COR-L47 (cell line): ENCODE measurements at places on chromosomes 11 and 22.

DNA sequence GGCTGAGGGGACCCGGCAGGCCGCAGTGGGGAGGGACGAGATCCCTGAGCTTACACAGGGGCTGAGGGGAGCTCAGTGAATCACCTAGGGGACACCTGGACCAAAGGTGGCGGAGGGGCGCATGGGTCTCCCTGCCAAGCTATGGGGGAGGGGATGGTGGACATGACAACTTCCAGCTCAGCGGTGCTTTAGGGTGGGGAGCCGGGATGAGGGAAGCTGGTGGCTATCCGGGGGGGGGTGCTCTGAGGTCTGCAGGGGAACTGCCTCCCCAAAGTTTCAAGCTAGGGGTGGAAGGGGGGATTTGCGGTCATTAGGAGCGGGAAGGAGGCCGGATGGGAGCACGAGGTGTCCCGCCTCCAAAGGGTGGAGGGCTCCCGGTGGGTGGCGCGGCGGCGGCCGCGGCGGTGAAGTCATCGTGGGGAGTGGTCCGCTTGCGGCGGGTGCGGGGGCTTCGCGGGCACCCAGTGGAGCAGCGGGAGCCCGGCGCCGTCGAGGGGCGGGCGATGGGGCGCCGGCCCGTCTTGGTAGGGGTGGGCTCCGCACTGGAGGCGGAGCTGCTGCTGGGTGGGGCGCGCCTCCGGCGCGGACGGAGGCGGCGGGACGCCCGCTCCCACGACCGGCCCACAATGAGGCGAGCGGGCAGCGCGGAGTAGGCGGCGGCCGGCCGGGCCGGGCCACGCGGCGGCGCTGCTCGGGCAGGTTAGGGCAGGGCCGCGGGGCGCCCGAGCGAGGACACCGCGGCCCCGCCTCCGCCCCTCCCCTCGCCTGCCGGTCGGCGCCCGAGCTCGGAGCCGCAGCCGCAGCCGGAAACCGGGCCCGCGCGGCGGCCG, at the start of gene MICALL1:
TSS of gene MICALL1 (plus strand) at position 764 of the 830 bp plus-strand sequence. CDS start 126 bp downstream, outside the sequence.
- peak; percentile 37 for DNase-seq

DNA sequence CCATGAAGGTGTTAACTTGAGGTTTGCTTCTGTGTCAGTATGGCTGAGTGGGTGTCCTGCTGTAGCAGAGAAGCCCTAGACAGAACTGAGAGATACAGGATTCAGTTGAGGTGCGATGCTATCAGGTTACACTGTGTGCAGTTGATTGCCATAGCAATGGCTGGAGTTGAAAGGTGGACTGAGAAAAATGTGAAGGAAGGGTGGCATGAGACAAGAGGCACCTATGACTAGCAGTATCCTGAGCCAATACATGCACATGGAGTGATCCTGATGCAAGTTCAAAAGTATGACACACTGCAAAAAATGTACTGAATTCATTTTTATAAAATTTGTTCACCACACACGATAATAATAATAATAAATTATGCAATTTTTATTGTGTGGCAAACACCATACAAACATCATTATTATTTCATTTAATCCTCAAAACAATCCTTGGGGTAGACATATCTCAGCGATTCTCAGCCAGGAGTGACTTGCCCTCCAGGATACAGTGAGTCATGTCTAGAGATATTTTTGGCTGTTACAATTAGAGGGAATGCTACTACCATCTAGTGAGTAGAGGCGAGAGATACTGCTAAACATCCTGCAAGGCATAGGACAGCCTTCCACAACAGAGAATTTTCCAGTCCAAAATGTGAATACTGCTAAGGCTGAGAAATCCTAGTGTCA, 3.9 kb upstream of the PIWIL4 start:
- no peak for DNase-seq

- DNase-seq = no peak
Measured at GRCh38 chr11:2902784-2903671, 17.5 kb upstream of the CDKN1C start.

GRCh38 chr11:10366568-10367331, 61.9 kb downstream of the ADM start:
- DNase-seq = peak; percentile 74

GRCh38 chr11:105538588-105538987, 71.3 kb upstream of the GRIA4 start:
- DNase-seq = no peak

- no peak for DNase-seq
Measured at GRCh38 chr22:28442711-28443525, 236.7 kb downstream of the TTC28 start.

- no peak for DNase-seq
Measured at GRCh38 chr11:118661425-118662301, 17.8 kb downstream of the TREH start.

GRCh38 chr11:72848846-72849466, 34.7 kb downstream of the ATG16L2 start:
- peak; percentile 18 for DNase-seq

DNA sequence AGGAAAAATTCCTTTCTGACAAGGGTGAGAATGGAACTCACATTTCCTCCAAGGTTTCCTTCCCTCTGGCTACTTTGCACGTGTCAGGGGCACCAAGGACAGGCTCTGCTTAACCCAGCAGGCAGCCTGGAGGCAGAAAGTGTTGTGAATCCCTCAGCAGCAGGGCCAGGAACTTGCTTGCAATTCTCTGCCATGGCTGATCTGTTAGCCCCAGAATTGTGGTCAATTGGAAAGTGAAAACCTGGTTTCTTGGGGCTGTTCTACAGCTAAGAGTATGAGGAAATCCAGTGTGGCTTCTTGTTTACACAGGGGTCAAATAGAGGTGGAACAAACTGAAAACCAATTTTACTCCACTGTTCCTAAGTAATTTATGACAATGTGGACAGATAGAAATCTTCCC, 38.3 kb upstream of the CEP295 start:
- DNase-seq = no peak

DNA sequence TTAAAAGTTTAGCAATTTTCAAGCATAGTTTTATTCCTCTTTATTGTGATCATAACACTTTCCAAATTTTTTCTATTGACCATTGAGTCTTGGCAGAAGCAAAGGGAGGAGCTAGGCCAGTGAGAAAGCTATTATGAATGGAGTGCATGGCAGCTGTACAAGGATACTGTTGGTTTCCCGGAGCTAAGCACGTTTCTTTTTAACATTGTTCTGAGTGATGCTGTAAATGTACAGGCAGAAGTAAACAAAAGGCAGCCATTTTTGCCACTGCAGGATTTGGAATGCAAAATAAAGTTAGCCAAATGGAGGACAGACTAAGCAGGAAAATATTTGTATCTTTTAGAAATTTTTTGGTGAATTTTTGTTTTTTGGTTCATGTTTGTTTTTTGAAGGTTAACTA, 16.2 kb downstream of the CBL start:
- DNase-seq = peak; percentile 15

- no peak for DNase-seq
Measured at GRCh38 chr11:30245621-30246020, 14.8 kb downstream of the FSHB start.

- DNase-seq = no peak
Measured at GRCh38 chr22:42493393-42493792, 26.2 kb downstream of the RRP7A start.

GRCh38 chr22:44225091-44225689, 44.5 kb downstream of the PARVG start:
- no peak for DNase-seq

GRCh38 chr11:114182471-114183043, 113.6 kb upstream of the NNMT start:
- no peak for DNase-seq

DNA sequence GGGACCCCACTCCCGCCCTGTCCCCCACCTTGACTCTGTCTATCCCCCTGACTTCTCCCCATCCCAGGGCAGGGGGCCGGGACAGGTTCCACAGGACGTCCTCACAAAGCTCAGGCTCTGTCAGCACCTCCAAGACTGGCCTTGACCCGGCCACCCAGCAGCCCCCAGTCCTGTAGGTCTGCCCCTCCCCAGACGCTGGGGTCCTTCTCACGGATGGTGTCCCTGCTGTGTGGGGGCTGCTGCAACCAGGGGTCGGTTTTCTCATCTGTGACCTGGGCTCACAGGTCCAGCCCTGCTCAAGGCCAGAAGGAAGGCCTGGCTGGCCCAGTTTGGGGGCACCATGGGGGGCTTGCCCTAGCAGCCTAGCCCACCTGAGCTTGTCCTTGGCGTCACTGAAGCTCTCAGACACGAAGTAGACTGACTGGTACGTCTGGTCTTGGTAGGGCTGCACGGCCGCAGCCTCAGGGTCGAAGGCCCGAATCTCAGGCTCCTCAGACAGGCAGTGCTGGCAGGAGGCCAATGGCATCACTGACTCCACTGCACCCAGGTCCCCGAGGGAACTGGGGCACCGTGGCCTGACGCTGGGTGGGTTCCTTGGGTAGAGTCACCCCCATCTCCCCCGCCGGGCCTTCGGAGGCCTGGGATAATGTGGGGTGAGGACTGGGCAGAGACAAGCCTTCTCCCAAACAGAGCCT, 4.0 kb upstream of the INS start:
- no peak for DNase-seq

DNA sequence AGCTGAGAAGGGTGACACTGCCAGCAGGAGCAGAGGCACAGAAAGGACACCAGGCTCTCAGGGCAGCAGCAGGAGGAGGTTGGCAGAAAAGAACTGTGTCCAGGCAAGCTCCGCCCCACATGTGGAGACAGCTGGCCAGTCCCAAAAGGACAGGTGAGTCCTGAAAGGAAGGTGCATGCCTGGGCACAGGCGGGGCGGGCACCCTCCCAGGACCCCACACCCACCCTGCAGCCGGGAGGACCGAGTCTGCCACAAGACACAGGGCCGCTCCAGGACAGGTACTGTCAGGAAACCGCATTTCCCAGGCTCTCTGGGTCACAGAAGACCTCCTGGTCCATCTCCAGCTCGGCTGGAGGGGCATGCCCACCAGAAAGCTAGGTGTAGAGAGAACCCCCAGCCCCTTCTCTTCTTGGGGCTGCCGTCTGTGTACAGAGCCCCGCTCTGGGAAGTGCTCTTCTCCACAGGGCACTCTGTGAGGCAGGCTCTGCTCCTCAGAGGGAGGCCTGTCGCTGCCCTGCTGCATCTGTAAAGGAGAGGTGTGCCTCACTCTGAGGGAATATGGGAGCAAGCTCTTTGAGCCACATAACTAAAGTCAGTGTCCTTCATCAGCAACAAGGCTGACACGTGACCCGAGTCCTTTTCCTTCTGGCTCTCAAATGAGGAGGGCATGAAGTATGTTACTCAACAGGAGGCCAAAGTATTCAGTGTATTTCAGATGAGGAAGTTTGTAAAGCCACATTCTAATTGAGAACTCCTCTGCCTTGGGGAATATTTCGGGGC, 50.5 kb downstream of the CLTCL1 start:
- no peak for DNase-seq

DNA sequence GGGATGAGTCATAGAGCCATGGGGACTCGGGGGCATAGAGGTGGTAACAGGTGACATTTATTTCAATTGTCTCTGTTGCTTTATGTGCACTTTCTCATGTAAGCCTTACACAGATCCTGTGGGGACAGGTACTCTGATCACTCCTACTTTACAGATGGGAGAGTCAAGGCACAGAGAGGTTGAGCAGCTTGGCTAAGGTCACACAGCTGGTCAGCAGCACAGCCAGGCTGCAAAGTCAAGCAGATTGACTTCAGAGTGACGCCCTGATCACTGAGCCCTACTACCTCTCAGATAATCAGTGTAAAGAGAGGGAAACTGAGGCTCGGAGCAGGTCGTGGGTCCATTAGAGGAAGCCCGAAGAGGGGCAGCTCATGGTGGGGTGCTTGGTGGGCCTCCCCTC, 3.5 kb downstream of the TMPRSS6 start:
- no peak for DNase-seq

DNA sequence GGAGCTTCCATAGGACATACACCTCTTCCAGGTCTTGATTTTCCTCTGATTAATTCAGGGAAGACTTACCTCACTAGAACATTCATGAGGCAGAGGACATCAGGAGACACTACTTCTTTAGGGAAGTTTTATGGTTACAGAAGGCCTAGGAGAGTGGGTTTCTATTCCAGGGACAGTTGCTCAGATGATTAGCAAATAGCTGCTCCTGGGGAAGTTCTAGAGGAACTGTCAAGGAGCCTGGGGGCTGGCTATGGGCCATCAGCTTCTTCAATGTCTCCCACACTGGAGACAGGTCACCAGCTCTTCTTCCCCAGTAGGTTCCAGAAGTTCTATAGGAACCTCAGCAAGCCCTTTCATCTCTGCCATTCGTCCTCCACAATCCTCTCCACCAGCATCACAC, 11.5 kb upstream of the OR10A5 start:
- no peak for DNase-seq

- DNase-seq = no peak
Measured at GRCh38 chr11:3104961-3105790, 48.0 kb upstream of the CARS1 start.

DNA sequence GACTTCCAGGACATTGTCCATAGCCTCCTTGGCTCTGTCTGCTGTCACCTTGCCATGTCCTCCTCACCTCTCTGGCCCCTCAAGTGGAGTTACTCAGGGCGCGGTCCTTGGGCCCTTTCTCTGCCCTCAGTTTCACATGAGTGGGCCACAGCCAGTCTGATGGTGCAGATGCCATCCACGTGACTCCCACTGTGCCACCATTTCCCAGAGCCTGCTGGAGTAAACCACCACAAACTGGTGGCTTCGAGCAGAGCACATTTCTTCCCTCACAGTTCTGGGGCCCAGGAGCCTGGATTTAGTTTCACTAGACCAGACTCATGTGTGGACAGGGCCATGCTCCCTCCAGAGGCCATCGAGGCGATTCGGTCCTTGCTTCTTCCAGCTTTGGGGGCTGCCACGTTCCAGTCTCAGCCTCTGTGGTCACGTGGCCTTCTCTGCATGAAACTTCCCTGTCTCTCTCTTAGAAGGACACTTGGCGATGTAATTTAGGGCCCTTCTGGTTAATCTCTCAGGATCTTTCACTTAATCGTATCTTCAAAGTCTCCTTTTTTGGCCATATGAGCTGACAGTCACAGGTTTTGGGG, 14.6 kb downstream of the SMARCB1 start:
- DNase-seq = no peak

- no peak for DNase-seq
Measured at GRCh38 chr11:31956310-31956709, 134.6 kb upstream of the RCN1 start.

DNA sequence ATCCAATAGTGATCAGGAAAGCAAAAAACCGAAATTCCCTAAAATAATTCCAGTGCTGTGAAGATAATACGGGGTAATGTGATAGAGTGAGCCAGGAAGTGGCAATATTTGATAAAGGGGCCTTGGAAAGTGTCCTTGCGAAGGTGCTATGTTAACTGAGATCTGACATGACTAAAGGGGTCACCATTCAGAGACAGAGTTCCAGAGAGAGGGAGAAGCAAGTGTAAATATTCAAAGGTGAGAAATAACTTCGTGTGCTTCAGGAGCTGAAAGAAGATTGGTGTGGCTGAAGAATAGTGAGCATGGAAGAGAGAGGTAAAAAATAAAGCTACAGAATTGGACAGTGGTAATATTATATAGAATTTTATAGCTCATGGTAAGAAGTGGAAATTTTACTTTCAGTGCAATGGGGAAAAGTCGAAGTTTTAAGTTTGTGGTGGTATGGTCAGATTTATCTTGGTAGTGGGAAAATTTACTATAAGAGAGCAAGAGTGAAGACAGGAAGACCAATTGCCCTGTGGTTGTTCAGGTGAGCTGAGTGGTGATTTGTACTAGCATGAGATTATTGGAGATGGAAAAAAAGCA, 164.5 kb downstream of the JRKL start:
- no peak for DNase-seq
